ENCODE measurements at places on chromosomes 6 and 20.

- no peak for DNase-seq
Observed at GRCh38 chr6:131225127-131225526, 89.9 kb downstream of the AKAP7 start.

GRCh38 chr6:30964075-30964474 is 19.4 kb upstream of the MUC21 start:
- DNase-seq: no peak

- DNase-seq: no peak
Observed at GRCh38 chr6:21371676-21372171, 221.8 kb upstream of the SOX4 start.

- no peak for DNase-seq
Observed at GRCh38 chr20:46416421-46416820, 10.0 kb upstream of the ELMO2 start.

DNA sequence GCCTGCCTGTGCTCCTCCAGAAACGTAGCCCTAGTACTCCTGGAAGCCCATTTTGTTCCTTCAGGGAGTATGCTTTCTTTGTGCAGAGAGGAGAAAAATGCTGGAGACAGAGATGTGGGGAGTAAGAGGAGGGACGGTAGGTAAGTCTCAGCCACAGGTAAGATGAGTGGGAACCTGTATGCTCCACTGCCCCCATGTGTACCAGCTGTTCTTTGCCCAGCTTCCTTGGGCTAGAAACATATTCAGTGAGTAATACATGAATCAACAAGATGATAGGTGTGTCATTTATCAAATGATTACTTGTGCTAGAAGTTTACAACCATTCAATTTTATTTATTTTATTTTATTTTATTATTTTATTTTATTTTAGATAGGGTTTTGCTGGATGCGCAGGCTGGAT is 13.6 kb upstream of the CEP85L start:
- DNase-seq: no peak

DNA sequence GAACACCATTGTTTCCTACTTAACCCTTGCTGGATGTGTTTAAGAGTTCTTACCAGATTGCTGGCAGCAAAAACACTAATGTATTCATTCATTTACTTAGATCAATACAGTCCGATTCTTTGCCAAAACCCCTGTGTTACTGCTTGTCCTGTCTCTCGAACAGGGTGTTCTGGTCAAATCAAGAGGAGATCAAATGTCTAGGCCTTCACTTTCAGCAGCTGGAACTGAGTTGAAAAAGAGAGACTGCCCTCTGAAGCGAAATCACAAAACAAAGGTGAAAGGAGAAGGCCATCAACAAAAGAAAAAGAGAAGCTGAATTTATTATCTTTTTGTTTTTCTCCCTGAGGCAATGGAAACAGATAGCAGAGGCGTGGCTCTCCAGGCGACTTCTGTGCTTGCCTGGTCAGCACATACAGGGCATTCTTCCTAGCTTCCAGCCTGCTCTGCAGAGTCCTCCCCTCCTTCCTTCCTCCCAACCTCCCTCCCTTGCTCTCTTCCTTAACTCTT is 44.1 kb upstream of the GCM1 start:
- DNase-seq: no peak

- no peak for DNase-seq
Observed at GRCh38 chr20:40681684-40682083, 7.4 kb downstream of the MAFB start.

DNA sequence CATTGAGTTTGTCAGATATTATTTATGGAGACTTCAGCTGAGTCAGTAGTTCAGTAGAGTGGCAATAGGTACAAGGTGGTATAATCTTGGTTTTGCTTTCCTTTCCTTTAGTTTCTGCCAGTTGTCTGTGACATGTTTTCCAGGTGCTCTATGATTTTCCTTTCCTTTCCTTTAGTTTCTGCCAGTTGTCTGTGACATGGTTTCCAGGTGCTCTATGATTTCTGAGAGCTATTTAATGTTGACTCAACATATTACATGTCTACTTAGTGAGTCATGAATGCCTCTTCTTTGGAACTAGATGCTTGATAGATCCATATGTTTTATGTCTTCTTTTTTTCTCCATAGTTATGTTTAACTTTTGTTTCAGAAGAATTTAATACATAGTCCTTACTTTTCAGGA is 186.4 kb upstream of the DEFB112 start:
- DNase-seq: no peak

DNA sequence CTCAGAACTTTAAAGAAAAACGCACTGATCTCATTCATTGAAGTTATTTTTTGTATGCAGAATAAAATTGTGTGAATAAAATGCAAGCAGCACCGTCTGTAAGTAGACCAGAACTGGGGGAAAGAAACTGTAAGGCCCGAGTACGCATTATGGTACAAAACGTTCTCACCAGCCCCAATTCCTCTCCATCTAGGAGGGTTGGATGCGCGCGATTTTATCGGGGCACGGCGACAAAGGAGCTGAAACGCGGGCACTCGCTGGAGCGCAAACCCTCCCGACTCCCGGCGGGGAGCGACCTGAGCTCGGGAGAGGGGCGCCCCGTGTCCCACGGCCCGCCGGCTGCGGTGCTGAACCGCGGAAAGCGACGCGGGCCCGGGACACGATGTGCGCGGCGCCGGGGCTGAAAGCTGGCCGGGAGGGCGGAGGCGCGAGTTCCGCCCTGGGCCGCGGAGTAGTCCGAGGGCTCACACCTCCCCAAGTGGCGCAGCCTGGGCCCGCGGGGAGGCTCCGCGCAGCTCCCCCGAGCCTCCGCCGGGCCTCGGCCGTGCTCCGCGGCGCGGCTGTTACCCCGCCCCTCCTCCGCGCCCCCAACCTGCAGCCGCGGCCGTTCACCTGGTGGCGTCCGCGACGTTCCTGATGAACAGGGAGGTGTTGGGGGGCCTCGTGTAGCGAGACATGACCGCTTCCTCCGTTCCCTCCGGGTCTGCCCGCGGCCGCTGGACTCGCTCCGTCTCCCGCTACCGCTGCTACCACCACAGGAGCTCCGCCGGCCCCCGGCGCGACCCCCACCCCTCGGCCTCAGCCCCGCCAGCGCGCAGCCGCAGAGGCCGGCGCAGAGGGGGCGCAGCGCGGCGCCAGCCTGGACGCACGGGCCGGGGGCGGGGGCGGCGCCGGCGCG is at the start of gene SRSF12:
TSS of gene SRSF12 (minus strand) at position 861 of the 898 bp plus-strand sequence. CDS start at position 677, 184 bp downstream.
- peak; percentile 33 for DNase-seq

GRCh38 chr6:73547036-73547435 is 26.2 kb upstream of the EEF1A1 start:
- no peak for DNase-seq

DNA sequence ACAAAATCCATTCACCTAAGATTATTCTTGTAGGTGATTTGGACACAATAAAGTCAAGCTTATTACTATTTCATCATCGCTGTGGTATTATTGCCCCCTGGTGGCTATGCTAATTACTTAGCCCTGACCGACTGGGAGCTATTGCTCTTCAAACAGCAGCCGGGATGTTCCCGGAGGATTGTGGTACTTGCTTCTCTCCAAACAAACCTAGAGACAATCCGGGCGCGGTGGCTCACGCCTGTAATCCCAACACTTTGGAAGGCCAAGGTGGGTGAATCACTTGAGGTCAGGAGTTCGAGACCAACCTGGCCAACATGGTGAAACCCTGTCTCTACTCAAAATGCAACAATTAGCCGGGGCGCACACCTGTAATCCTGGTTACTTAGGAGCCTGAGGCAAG is 15.4 kb upstream of the STMND1 start:
- peak; percentile 43 for DNase-seq

DNA sequence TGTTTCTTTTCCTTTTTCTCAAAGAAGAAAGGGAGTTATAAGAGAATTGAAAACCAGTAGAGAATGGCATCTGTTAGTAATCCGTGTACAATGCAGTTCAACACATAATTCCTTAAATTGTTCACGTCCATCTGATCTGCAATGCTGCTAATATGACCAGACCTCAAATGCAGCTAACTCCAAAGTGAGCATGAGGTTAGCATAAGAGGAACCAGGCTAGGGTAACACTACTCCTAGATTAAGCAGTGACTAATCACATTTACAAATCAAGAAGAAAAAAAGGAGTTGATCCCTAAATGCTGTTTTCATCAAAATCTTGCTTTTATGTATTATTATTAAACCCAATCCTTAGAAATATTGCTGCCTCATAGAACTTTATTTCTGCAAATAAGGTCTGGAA is 432.7 kb upstream of the ARID1B start:
- no peak for DNase-seq

GRCh38 chr20:63246490-63247288 is 7.6 kb downstream of the NKAIN4 start:
- no peak for DNase-seq

DNA sequence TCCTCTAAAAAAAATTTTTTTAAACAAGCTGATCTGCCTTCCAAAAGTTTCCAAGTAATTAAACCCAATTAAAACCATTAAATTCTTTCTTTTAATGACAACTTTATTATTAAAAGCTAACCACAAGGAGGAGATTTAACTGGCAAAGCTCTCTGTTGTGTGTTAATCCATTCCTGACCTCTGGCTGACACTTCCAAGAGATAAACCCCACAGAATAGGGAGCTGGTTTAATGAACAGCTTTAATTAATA is 230.8 kb downstream of the EYA2 start:
- DNase-seq: no peak

DNA sequence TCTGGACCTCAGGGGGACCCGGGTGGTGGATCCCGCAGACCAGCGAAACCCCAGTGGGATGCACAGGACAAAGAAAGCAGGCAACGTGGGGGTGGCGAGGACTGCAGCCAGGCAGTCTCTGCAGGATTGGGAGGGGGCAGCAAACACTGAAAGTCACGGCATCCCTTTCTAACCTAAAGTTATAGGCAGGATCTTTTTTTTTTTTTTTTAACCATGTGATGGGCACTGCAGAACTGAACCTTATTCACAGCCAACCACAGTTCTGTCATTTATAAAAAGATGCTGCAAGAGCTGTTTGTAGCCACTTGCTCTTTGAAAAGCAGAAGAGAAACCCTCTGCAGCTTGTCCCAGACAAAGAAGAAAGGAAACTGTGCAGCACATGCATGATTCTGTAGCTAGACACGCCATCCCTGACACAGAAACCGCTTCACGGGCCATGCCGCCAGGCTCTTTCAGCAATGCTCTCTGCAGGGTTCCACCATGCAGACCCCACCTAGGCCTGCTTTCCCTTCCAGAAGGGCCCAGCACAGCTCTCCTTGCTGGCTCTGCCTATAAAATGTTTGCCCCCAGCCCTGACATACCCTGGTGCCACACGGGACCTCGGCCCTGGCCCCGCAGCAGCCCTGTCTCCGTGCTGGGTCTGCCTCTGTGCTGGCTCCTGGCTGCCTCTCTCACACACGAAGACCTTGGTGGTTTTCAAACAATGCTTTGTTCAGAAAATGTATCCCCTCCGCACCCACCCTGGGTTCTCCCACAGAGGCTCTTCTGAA is 70.8 kb downstream of the PYGB start:
- no peak for DNase-seq

DNA sequence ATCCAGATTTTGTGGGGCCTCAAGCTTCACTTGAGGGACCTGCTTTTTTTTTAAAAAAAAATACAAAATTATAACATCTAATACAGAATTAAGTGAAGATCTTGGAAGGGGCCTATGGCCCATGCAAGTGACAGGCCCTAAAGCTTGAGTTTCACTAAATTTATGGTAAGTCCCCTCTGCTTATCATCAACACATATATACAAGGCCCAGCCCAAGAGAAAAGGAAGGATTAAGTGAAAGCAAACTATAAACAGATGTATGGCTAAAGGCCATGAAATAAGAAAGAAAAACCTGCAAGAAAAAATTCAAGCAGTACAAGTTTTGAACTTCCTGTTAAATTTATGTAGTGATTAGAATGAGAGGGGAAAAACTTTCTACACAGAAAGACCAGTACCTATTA is 86.8 kb downstream of the CDC40 start:
- no peak for DNase-seq

DNA sequence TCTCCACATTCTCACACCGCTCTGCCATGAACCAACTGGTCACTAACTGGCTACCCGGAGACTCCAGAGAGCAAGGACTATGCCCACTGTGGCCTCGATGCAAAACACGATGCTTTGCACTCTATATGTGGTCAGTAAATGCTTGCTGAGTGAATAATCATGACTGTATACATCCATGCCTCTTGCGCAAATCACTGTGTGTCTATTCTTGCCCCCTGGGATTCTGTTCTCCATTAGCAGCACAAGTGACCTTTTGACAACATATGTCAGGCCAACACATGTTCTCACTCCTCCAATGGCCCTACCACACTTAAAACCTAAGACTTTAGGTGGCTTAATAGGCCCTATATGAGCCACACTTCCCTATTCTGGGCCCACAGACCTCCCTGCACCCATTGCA is 16.9 kb downstream of the KIF16B start:
- DNase-seq: no peak

DNA sequence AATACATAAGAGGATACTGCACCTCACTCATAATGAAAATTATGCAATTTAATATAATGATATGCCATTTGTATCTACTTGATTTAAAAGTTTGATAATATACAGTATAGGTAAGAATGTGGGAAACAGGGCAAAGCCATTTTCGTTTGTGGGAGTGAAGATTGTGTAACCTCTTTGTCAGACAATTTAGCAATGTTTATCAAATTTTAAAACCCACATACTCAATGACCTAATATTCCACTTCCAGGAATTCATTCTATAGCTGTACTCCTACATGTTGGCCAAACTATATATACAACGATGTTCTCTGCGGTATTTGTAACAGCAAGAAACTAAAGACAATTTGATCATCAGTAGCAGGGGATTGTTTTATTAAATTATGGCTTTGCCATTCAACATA is 17.8 kb upstream of the FKBP5 start:
- DNase-seq: no peak

DNA sequence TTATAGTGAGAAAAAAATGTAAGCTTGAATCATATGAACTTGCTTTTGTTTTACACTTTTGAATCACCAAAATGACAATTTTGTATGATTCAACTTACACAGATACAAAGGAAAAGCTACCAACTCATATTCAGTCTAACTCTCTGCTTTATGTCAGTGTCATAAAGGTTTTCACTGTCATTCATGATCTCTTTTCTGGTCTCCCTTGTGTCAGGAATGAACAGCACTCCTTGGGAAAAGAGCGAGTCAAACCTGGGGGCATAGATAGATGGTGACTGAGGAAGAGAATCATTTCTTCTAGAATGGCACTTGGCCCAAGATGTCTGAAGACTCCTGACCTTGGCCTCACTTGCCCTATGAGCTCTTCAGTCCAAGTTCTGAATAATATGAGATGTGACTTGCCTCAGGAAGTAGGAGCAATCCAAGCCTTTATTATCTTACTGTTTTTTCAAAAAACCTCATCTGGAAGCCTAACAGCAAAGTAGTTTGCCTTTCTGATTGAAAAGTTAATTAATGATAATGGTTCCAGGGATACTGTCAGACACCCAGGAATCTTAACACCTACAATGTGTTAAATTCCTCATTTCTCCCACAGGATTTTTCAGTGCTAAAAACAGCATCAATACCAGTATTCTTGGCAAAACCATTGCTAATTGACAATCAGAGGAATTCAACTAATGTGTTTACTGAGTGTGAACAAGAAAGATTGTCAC is 270.0 kb upstream of the HSF2 start:
- no peak for DNase-seq

GRCh38 chr20:4459081-4459480 is 262.6 kb upstream of the PRND start:
- no peak for DNase-seq
